ENCODE measurements at places on chromosomes 7 and 10. TPM values are rescaled to one million over a fixed set of nuclear protein-coding genes. Genes with fewer than 3 reads are reported as not detected.

The SPDYE1 gene
- not detected for total RNA-seq

The CYP3A5 gene
- 52.6 TPM for total RNA-seq

The DGKI gene
- 0.67 TPM for total RNA-seq

GRCh38 chr10:124221356-124222317 lies 128.2 kb upstream of the CHST15 start:
- DNase-seq = no peak

GRCh38 chr7:128035712-128036111 lies 4.5 kb upstream of the LRRC4 start:
- DNase-seq = no peak

DNA sequence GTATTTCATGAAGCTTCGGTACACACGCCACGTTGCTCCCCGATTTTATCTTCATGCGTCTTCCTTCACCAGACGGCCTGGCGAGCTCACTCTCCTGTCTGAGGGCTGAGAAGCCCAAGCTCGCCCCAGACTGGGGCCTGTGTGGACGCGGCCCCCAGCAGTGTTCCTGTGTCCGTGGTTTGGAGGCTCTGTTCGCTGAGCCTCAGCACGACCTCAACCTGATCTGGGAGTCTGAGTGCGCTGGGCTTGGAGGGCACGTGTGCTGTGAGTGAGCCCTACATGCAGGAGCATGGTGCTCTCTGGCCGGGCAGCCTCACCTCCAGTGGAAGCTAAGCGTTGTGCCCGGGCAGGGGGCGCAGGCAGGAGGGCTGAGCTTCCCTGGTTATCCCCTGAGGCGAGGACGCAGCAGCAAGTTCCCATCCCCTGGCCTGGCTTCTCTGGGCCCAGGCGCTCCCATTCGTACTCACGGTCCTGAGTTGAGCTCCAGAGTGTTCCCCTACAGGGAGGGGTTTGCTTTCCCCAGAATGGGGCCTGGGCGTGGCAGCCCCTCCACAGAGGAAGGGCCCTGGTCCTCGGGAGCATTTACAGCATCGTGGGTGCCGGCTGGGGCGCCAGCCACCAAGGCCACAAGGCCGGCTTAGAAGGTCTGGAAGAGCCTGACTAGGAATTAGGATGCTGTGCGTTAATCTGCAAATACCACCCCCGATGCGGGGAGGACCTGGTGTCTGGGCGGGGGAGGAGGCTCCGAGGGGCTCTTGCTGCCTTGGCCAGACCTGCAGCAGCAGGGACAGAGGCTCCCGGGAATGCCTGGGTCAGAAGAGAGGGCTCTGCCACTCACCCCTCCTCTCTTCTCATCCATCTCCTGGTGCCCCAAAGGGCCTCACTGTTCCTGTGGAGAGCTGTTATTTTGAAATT lies 400.6 kb downstream of the DNAJB6 start:
- no peak for DNase-seq

Measured in colonic mucosa (tissue), 4 donors.